T follicular helper cell (primary cell): ENCODE measurements at places on chromosomes 3 and 15.
A peak's percentile ranks its signal among the peaks of the same experiment; 100 is the strongest.

- no peak for DNase-seq
Observed at GRCh38 chr3:14719006-14719405, 44.1 kb downstream of the C3orf20 start.

DNA sequence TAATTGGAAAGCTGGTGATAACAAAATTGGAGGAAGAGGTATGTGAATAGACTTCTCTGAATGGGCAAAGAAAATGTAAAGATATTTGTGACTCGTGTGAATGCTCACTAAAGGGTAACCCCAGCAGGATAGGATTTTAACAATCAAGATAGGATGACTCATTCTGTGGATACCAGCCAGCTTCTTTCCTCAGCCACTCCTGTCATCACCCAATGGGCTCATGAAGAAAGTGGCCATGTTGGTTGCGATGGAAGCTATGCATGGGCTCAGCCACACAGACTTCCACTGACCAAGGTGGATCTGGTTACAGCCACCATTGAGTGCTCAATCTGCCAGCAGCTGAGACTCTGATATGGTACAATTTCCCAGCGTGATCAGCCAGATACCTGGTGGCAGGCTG lies 40.9 kb downstream of the STRIT1 start:
- no peak for DNase-seq

- no peak for DNase-seq
Observed at GRCh38 chr15:43552986-43553385, 35.6 kb downstream of the MAP1A start.

- no peak for DNase-seq
Observed at GRCh38 chr3:47019201-47019600, 39.7 kb downstream of the NBEAL2 start.

GRCh38 chr3:108352176-108352575 lies 55.8 kb downstream of the HHLA2 start:
- DNase-seq, result no peak

- no peak for DNase-seq
Observed at GRCh38 chr3:97699889-97700288, 64.7 kb upstream of the ARL6 start.

GRCh38 chr3:176469694-176470205 lies 727.5 kb downstream of the TBL1XR1 start:
- DNase-seq, result no peak

GRCh38 chr3:113241292-113242095 lies 30.1 kb downstream of the BOC start:
- DNase-seq, result no peak

DNA sequence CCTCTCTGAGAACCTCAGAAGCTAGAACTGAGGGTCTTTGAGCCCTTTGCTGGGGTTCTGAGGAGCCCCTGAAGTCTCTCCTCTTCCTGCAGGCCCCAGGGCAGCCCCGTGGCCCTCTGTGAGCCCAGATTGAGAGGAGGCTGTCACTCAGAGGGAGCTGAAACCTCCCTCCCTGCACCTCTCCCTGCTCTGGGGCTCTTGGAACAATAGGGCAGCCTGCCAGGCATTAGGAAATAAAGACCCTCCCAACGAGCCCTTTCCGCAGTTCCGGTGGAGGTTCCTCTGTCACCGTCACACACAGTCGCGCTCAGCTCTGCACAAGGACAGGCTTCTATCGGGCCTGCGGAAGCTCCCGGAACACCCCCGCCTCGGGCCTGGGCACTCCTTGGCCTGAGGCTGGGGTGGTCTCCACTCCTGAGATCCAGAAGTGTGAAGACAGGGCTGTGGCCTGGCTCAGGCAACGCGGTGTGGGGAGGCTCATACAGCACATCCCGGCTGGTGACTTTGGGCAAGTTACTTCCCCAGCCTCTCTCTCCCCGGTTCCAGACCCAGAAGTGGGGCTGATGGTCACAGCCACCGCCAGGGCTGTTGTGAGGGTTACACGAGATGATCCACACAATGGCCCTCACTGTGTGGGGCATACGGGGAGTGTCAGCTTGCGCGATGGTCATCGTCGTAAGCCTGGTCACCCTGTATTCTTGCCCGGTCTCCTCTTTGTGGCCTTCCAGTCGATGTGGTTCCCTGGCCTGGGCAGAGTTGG lies 17.7 kb downstream of the MELTF start:
- no peak for DNase-seq

- DNase-seq, result no peak
Observed at GRCh38 chr3:55426486-55426885, 60.6 kb downstream of the WNT5A start.

- no peak for DNase-seq
Observed at GRCh38 chr15:69194025-69194827, 33.8 kb downstream of the GLCE start.

GRCh38 chr3:190258634-190259033 lies 63.6 kb downstream of the CLDN1 start:
- DNase-seq, result no peak

DNA sequence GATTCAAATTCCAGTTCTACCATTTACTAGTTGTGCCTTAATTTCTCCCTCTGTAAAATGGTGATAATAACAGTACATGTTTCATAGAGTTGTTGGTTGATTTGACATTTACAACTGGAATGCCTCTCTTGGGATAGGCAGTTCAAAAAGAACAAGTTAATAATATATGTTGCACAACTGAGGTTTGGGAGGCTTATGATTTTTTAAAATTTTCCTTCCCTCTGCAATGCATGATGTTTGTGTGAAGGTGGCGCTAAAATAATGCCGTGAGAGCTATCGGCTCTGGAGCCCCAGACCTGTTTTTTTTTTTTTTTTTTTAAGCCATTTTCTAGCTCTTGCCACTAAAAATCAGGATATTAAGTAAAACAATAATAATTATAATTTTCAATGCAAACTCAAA lies 18.6 kb downstream of the DNAJB11 start:
- no peak for DNase-seq

DNA sequence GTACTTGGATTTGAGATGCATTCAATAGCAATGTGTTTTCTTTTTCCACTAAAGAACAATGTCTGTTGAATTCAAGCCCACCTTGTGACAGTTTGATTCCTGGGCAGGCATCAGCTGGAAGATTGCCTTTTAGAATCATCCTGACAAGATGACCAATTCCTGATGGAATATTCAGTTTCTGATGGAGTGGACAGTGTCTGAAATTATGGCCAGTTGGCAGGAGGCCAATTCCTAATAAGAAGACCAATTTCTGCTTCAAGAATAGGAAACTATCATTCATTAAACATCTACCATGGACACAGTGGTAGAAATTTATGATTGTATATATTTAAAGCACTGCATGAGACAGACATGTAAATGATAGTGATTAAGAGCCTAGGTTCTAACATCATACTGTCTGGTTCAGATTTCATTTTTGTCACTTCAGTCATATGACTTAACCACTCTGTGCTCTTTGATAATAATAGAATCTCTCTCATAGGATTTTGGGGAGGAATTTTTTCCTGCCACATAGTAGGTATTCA lies 133.6 kb downstream of the CLSTN2 start:
- no peak for DNase-seq

GRCh38 chr3:195025056-195025883 lies 245.7 kb downstream of the XXYLT1 start:
- no peak for DNase-seq

- no peak for DNase-seq
Observed at GRCh38 chr3:191350396-191351090, 20.2 kb upstream of the UTS2B start.

DNA sequence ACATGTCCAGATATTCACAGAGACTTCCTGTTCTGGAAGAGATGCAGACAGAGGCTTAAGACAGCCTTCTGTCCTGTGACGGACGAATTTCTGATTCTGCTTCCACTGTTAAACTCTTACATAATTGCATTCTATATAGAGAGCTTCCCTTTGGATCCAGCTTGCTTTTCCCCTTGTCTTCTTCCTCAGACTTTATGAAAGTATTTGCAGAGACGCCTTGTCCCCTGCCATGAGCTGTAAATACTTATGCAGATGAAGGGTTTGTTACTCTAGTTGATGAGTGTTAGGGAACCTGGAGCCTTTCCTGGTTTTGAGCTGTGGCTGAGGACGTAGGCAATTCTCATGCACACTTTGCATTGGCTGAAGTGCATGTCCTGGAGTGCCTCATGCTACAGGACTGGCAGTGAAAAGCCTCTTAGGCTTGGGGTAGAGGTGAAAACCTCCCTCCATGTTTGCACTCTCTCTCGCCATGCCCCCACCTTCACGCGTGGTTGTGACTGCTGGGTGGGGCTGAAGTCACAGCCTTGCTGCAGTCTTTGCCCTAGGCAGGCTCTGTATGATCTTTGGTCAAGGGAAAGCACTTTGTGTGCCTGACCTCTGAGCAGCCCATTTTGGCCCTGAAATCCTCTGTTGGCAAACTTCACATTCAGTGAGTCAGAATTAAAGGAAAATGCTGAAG lies 286.6 kb downstream of the PTPRG start:
- DNase-seq, result no peak

- DNase-seq, result no peak
Observed at GRCh38 chr15:31362886-31363285, 36.3 kb downstream of the KLF13 start.

DNA sequence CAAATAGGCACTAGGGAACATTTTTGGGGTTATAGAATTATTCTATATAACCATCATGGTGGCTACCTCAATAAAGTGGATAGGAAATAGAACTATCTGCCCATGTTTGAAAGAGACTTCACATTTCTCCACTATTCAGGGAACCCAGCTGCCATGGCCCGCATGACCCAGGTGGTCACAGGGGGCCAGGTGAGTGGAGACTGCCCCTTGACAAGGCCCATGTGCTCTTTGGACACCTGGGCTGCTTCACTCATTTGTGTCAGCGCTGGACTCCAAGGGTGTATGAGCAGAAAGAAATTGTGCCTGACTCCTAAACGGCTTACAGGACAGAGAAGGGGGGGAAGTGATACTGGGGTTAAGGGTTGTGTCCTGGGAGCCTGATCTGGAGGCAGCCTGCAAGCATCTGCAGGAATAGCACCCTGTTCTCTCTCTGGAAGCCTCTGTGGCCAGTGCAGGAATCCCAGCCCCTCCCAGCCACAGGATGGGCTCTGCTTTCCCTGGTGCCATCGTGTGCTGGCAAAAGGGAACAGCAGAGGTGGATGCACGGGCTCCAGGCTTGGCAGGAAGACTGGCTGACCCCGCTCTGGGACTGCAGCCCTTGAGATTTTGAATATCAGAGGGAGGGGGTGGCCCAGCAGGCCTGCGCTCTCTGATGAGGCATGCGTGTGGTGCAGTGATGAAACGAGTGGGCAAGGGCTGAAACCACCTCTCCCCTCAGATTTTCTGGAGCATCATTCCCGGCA lies 9.1 kb upstream of the C3orf22 start:
- DNase-seq, result no peak

- DNase-seq, result peak; percentile 32
Observed at GRCh38 chr15:88605189-88606069, 15.7 kb upstream of the AEN start.

GRCh38 chr3:128351546-128351945 lies 115.1 kb downstream of the DNAJB8 start:
- DNase-seq, result no peak

GRCh38 chr3:164179110-164179774 lies 899.1 kb downstream of the SI start:
- DNase-seq, result no peak

- DNase-seq, result no peak
Observed at GRCh38 chr3:4754180-4755086, 224.8 kb upstream of the BHLHE40 start.

- DNase-seq, result no peak
Observed at GRCh38 chr3:53845103-53845880, 927 bp downstream of the CHDH start.

GRCh38 chr15:69576948-69577351 lies 124.3 kb downstream of the RPLP1 start:
- DNase-seq, result no peak

DNA sequence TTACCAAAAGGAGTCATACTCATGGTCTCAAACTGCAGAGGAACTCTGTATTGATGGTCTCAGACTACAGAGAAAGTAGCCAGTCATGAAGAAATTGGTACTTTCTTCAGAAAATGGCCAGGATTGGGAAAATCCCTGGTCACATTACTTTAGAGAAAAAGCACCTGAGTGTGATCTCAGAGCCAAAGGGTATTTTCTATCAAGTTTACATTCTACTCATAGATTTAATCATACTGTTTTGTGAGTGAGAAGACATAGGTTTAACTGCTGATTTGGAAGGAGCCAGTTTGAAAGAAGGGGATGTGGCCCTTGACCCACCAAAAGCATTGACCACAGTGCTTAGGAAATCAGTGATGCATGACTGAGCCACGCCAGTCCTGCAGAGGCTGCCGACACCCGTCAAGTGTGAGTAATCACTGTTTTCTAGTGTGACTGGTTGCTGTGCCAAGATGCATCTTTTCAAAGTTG lies 203.6 kb downstream of the AKAP13 start:
- DNase-seq, result no peak

GRCh38 chr3:97871801-97872524 lies 50.2 kb downstream of the CRYBG3 start:
- no peak for DNase-seq

DNA sequence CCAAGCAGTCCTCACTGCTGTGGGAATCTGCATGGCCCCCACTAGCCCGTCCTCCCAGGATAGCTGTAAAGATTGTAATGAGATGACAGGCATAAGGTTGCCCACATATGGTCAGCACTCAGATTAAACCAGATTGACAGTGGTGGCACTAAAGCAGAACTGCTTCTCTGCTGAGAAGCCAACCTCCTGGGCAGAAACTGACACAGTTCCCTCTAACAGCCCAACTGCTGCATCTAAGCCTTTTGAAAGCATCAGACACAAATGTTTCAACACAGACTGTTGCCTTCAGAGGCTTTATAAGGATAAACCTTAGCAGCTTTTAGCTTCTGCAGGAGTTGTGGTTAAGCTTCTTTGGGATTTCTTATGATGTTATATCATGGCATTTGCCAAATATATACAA lies 13.0 kb downstream of the DCLK3 start:
- no peak for DNase-seq

DNA sequence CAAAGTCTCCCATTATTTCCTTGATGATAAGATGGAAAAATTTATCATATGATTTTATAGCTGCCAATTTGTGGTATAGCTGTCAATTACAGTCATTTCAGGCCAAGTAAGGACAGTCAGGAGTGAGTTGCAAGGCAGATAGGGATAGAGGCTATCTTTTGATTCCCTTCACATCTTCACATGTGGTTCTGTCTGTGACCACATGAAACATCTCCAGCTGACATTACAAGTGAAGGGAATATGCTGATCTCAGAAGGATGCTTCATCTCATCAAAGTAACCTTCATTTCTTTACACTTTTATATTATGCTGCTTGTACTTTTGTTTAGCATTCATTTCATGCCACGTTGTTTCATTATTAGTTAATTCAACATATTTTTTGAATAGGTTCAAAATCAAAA lies 136.9 kb upstream of the CFAP20DC start:
- DNase-seq, result no peak

GRCh38 chr3:51396401-51396800 lies 5.3 kb downstream of the RBM15B start:
- no peak for DNase-seq
